Adrenal gland (tissue), 19 donors: ENCODE measurements at places on chromosomes 11 and 22. TPM values are rescaled to one million over a fixed set of nuclear protein-coding genes. Genes with fewer than 3 reads are reported as not detected.

DNA sequence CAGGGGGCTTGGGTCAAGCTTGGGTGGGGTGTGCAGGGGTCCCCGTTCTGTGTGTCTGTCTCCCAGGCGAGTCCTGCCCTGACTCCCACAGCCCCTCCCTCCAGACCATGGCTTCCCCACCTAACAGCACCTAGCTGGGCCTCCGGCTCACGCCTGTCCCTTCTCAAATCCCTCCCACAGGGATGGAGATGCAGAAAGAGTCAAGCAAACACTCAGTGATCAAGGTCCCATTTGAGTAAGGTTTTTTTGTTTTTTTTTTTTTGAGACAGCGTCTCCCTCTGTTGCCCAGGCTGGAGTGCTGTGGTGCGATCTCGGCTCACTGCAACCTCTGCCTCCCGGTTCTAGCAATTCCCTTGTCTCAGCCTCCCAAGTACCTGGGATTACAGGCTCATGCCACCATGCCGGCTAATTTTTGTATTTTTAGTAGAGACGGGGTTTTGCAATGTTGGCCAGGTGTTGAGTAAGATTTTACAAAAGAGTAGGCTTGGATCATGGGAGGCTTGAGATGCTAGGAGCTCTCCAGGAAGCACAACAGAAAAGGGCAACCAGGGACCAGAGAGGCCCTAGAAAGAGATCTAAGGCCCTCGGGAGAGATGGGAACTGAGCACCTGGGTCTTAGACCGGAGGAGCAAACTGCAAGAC lies 5.7 kb downstream of the APOBEC3D start:
- no peak overlapping the region for H3K4me3 ChIP-seq
- H3K4me1 ChIP-seq = peaks cover 7% of the 10 kb centered on the region
- H3K27me3 ChIP-seq = no peaks in the 10 kb centered on the region
- H3K36me3 ChIP-seq = no peaks in the 10 kb centered on the region

- no peak for DNase-seq
- no peak overlapping the region for H3K27ac ChIP-seq
- no peaks in the 10 kb centered on the region for H3K27me3 ChIP-seq
- H3K4me3 ChIP-seq = no peak overlapping the region
- no peaks in the 10 kb centered on the region for H3K36me3 ChIP-seq
- H3K4me1 ChIP-seq = no peaks in the 10 kb centered on the region
Measured at GRCh38 chr11:111427471-111427912, 48.4 kb upstream of the POU2AF1 start.

The PGA5 gene
- total RNA-seq = not detected

DNA sequence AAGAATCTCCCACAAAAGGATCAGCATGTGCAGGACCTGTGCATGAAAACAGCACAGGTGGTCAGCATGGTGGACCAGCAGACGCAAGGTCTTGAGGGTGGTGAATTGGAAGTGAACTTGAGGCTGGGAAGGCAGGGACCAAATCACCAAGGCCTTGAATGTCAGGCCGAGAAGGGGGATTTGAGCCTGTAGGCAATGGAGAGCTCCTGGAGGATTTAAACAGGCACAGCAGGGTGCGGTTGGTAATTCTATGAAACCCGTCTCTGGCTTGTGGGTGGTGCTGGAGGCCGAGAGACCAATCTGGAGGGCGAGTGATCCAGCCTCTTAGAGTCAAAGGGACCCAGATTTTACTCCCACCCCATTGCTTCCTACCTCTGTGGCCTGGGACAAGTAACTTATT lies 2.4 kb downstream of the TSKU start:
- H3K36me3 ChIP-seq = no peaks in the 10 kb centered on the region
- peaks cover 29% of the 10 kb centered on the region for H3K4me1 ChIP-seq
- no peaks in the 10 kb centered on the region for H3K27me3 ChIP-seq
- H3K4me3 ChIP-seq = no peak overlapping the region

- H3K27me3 ChIP-seq = no peaks in the 10 kb centered on the region
- H3K4me3 ChIP-seq = no peak overlapping the region
- no peak for DNase-seq
- peak overlapping the region; percentile 22 for H3K27ac ChIP-seq
Measured at GRCh38 chr11:7639643-7640025, 33.7 kb downstream of the CYB5R2 start.

GRCh38 chr22:22076932-22077703 lies 94.5 kb upstream of the TOP3B start:
- peaks cover 3% of the 10 kb centered on the region for H3K27me3 ChIP-seq
- no peak overlapping the region for H3K27ac ChIP-seq
- H3K4me3 ChIP-seq = no peak overlapping the region

GRCh38 chr11:8167796-8168195 lies 1.0 kb downstream of the RIC3 start:
- no peak overlapping the region for H3K4me3 ChIP-seq
- H3K27me3 ChIP-seq = peaks cover 9% of the 10 kb centered on the region
- H3K36me3 ChIP-seq = no peaks in the 10 kb centered on the region

- H3K36me3 ChIP-seq = no peaks in the 10 kb centered on the region
- peak; percentile 89 for DNase-seq
- peaks cover 6% of the 10 kb centered on the region for H3K4me1 ChIP-seq
- H3K4me3 ChIP-seq = peak within 1 kb of the TSS; percentile 67
- H3K27ac ChIP-seq = peak within 1 kb of the TSS; percentile 88
Measured at GRCh38 chr11:77589521-77590193, at the start of gene AQP11. Gene AQP11, plus strand, starts transcription at chr11:77589953. Its CDS starts 40 bp downstream, at chr11:77589993.

The DMC1 gene
- 28.9 TPM for total RNA-seq

The TXN2 gene
- 190 TPM for total RNA-seq

DNA sequence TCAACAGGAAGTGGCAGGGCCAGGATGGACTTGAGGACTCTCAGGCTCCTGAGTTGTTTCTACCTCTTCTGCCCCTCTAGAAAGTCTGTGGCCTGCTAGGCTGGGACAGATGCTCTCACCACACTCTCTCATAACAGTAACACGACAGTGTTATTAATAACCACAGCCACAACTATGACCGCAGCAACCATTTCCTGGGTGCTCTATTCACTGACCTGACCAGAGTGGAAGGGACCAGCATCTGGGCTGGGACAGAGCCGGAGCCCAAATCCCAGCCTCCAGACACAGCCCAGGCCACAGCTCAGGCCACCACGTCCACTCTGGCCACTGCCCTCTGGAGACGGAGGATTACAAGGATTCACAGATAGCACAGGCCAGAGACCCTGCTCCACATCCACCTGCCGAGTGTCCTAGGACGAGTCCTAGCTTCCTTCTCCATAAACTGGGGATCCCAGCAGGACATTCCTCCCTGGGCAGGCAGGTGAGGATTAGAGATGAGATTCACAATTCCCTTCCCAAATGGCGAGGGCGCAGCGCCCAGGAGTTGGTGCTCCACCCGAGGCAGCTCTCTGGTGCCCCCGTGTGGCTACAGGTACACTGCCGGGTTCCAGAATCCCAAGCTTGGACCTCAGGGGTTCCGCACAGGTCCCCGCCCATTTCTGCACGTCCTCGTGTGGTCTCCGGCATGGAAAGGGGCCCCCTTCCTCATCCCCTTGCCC lies 7.1 kb downstream of the PNPLA5 start:
- no peaks in the 10 kb centered on the region for H3K4me1 ChIP-seq
- no peak overlapping the region for H3K27ac ChIP-seq
- no peaks in the 10 kb centered on the region for H3K36me3 ChIP-seq
- DNase-seq = peak; percentile 71

- DNase-seq = no peak
- no peak overlapping the region for H3K27ac ChIP-seq
- H3K27me3 ChIP-seq = no peaks in the 10 kb centered on the region
- H3K4me1 ChIP-seq = no peaks in the 10 kb centered on the region
Measured at GRCh38 chr11:119975561-119976152, 162.3 kb downstream of the TRIM29 start.

The MMP13 gene
- not detected for total RNA-seq

- H3K4me1 ChIP-seq = no peaks in the 10 kb centered on the region
- no peaks in the 10 kb centered on the region for H3K27me3 ChIP-seq
- no peak for DNase-seq
- no peak overlapping the region for H3K4me3 ChIP-seq
- no peak overlapping the region for H3K27ac ChIP-seq
- H3K36me3 ChIP-seq = no peaks in the 10 kb centered on the region
Measured at GRCh38 chr11:130801333-130802122, 114.8 kb downstream of the SNX19 start.

- no peaks in the 10 kb centered on the region for H3K27me3 ChIP-seq
- no peak for DNase-seq
- H3K27ac ChIP-seq = no peak overlapping the region
- peaks cover 70% of the 10 kb centered on the region for H3K36me3 ChIP-seq
- no peaks in the 10 kb centered on the region for H3K4me1 ChIP-seq
Measured at GRCh38 chr22:17106785-17107546, 14.2 kb downstream of the TMEM121B start.

GRCh38 chr11:121716060-121716459 lies 263.3 kb upstream of the SORL1-AS1 start:
- no peak overlapping the region for H3K27ac ChIP-seq
- no peak overlapping the region for H3K4me3 ChIP-seq
- DNase-seq = no peak
- no peaks in the 10 kb centered on the region for H3K36me3 ChIP-seq
- H3K4me1 ChIP-seq = no peaks in the 10 kb centered on the region
